Activated CD4-positive, alpha-beta T cell treated with anti-CD3 and anti-CD28 coated beads for 48 hours (primary cell): ENCODE measurements at places on chromosomes 7 and 10.

DNA sequence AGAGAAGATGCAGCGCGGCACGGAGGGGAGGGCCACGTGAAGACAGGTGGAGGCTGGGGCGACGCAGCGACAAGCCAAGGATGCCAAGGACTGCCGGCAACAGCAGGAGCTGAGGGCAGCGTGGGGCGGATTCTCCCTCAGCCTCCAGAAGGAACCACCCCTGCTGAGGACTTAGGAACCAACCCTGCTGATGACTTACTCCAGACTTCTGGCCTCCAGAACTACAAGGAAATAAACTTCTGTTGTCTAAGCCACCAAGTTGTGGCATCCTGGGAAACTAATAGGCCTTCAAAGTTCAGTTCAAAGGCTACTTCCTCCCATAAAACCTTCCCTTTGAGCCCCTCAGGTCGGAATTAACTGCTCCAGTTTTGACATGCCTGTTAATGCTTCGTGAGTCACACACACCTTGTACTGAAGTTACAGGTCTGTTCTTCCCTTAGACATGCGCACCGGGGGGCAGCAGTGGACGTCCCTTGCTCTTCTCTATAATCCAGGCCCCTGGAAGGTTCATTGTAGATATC is 88.4 kb upstream of the RHEB start:
- no peak for DNase-seq

DNA sequence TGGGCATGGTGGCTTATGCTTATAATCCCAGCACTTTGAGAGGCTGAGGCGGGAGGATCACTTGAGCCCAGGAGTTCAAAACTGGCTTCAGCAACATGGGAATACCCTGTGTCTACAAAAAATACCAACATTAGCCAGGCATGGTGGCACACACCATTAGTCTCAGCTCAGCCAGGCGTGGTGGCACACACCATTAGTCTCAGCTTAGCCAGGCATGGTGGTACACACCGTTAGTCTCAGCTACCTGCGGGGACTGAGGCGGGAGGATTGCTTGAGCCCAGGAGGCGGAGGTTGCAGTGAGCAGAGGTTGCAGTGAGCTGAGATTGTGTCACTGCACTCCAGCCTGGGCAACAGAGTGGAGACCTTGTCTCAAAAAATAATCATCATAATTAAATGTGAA is 9.0 kb downstream of the LRRC27 start:
- DNase-seq = no peak

DNA sequence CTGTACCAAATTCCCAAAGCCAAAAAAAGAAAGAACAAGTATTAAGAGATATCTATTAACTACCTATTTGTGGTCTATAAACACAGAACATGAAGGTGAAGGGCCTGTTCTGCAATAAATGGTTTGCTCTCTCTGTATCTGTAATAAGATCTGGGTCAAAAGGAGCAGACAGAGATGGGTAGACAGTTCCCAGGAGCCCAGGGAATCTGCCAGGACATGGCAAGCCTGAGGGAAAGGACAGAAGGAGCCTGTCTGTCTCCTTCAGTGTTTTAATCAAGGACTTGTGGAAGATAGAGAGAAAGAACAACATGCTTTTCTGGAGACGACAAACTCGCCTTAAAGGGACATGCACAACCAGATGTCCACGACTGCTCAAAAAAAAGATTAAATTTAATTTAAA is 165.7 kb downstream of the ELMO1 start:
- no peak for DNase-seq

DNA sequence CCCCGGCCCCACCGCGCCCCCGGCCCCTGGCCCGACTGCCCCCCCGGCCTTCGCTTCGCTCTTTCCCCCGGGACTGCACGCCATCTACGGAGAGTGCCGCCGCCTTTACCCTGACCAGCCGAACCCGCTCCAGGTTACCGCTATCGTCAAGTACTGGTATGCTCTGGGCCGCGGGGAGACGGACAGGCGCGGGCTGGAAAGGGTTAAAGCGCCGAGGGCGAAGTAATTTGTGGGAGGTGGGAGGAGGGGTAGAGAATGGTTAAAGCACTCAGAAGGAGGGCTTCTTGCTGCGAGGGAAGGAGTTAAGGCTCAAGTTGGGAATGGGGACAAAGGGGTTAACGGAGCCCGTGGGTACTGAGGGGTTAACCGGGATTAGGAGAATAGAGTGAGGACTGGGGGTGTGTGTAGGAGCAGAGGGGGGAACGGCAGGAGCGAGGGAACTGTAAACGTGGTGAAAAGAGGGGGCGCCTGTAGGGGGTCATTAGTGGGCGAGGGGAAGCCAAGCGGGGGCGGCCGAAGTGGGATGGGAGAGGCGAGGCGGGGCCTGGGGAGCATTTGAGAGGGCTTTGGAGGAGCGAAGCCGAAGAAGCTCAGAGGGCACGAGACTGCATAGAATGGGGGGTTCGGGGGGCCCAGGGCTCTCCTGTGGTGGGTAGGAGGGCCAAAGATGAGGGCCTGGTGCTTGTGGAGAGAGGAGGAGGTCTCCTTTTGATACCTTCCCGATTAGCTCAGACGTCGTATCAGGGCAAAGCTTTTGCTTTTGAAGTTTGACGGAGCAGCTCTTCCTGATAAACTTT is 605 bp downstream of the SUFU start:
- DNase-seq = peak; percentile 53

GRCh38 chr10:4813023-4813422 is 13.0 kb upstream of the AKR1E2 start:
- no peak for DNase-seq

DNA sequence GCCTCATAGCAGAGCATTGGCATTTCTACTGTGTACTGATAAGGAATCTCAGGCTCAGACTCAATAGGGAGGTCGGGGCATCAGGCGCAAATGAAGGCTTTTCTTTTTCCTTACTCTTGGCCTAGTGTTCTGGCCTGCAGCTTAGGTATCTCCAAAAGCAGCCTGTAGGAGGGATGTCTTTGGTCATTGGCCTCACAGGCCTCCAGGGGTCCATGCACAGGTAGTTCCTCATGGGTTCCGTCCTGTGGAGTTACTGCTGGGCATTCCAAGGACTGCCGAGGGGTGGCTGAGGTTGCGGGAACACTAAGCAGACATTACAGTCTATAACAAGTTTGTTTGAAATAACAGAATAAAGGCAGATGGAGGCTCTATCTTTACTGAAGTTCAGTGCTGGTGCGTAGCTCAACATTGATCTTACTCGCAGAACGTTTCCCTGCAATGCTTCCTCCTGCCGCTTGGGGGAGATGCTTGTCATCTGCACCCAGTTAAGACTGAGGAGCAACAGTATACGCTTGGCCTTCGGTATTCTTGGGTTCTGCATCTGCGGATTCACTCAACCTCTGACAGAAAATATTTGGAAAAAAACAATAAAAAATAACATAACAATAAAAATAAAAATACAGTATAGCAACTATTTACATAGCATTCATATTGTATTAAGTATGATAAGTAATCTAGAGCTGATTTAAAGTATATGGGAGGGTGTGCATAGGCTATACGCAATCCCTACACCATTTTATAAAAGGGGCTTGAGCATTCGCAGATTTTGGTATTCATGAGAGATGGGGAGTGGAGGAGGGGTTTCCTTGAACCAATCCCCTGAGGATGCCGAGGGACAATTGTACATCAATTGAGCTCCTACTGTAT is 58.9 kb downstream of the SH2D4B start:
- DNase-seq = peak; percentile 49

- DNase-seq = no peak
These were observed 485.6 kb downstream of the INHBA start for GRCh38 chr7:41217306-41217705.

GRCh38 chr10:115606741-115607140 is 513.6 kb downstream of the ATRNL1 start:
- no peak for DNase-seq

GRCh38 chr7:46515844-46516590 is 594.9 kb upstream of the IGFBP3 start:
- no peak for DNase-seq
